ENCODE measurements at places on chromosomes 2 and 18.
A peak's percentile ranks its signal among the peaks of the same experiment; 100 is the strongest.

GRCh38 chr2:144832048-144832447, 312.1 kb upstream of the ZEB2 start:
- no peak for DNase-seq

- no peak for DNase-seq
Measured at GRCh38 chr2:48860380-48860779, 104.9 kb upstream of the LHCGR start.

DNA sequence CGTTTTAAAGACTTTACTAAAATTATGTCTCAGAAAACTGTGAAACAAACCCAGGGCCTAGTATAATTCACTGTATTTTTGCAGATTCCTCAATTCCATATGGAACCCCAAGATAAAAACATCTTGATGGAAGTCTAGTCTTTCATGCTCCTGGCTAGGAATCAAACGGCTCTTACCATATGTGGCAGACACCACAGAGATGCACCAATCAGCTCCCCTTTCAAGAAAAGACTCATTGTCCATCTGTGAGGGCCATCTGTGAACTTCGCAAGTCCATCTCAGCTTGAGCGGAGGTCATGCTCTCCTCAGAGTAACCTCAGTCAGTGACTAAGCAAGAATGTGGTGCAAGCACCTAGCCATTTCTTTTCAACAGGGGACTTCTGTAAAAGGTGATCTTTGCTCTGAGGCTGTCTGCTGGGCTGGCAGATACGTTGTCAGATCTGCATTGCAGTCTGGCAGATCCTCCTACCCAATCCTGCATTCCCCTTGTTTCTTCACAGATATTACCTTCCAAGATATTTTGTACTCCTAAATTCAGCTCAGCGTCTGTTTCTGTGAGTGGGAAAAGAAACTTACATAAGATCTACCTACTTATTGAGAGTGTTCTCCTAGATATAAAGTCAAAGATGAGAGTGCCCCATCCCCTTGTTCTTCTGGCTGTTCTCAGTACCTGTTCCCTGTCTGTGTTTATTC, 419.3 kb downstream of the SPAG16 start:
- no peak for DNase-seq

DNA sequence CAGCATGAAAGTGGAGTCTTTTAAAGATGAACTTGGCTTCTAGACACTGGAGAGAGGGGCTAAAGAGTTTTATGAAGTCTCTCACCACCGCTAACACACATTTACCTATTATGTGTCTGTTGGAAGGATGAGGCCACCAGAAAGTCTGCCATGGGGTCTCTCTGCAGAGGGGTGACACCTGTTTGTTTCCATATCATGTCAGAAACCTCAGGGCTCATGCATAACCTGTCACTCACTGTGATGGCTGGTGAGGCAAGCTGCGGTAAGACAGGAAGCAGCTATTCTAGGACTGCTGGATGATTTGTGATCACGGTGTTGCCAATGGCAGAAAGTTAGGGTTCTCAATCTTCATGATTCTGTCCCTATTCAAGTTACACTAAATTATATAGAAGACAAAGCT, 60.8 kb upstream of the DNMT3A start:
- no peak for DNase-seq

DNA sequence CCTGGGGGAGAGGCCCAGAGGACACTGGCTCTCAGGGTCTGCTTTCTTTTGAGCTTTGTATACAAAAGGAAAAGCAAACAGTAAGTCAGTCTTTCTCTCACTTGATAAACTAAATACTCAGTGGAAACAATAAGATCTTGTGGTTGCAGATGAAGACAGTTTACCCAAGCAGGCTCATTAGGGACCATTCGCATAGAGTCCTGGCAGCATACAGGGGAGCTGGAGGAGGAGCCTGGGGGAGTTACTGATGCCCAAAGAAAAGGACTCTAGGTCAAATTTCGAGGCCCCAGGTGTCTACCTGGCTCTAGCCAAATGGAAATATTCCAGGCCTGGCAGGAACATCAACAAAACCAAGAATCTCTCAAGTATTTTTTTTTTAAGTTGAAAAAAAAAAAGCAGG, 225.3 kb downstream of the CNTNAP5 start:
- DNase-seq: no peak

DNA sequence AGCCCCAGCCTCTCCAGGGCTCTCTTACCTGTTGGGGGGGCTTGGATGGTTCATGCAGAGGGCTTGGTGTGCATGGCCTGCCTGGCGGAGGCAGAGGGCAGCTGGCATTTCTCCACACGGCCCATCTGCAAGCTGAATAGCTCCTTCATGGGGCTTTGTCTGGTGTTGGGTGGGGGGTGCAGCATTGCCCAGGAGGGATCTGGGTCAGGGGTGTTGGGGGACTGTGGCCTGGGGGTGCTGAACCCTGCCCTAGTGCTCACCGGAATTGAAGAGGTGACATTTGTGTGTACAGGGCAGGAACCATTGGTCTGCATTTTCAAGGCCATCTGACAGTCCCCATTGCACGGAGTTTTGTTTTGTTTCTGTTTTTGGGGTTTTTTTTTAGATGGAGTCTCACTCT, 58.8 kb upstream of the HAAO start:
- no peak for DNase-seq

DNA sequence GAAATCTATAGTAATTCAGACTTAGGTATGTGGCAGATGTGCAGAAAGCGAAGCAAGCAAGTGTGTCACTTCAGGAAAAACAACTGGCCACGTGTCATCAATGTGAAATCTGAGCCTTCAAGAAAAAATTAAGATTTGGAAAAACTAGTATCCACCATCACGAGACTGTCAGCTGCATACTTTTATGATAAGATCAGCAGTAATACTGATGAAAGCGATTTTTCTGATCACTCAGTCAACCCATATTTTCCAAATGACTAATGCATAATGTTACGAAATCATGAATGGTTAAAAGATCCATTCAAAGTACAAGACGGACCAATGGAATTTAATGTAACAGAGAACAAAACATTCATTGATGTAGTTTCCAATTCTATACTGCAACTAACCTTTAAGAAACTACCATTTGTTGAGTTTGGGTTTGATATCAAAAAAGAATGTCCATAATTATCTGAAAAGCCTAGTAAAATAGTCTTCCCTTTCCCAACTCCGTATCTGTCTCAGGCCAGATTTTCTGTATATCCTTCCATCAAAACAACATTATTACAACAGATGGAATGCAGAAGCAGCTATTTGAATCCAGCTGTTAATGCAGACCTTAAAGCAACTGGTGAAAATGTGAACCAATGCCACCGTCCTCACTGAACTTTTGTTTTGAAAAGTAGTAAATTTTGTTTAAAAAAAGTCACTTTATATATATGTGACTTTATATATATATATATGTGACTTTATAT, 17.0 kb upstream of the BCL2 start:
- peak; percentile 81 for DNase-seq

DNA sequence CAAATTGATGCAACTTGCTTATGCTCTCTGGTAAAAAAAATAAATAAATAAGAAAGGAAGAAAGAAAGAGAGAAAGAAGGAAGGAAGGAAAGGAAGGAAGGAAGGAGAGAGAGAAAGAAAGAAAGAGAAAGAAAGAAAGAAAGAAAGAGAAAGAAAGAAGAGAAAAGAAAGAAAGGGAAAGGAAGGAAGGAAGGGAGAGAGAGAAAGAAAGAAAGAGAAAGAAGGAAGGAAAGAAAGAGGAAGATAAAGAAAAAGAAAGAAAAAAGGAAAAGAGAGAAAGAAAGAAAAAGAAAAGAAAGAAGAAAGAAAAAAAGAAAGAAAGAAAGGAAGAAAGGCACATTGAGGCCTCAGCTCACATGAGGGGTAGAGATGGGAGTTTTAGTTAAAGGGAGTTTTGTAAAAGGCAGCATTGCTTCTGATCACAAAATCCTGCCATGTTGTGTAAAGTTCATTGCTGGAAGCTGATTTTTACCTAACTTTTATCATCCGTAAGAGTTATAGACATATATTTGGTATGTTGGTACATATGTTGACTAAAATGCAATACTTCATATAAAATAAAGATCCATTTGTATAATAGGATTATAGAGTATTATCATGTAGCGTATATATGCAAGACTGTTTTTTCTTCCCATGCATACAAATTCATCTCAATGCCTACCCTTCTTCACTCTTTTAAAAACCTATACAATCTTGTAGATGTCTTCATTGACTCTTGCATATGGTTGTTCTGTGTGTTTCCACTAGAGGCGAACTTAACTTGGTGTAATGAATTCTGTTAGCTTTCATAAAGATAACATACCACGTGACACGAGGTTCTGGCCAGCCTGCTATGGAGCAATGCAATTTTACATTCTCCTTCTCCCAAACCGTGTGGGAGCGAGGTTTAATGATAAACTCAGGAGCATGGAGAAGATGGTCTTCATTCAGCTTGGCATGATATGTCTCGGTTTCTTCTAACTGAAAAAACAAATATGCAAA, 32.8 kb downstream of the MYOM1 start:
- no peak for DNase-seq

GRCh38 chr2:220341014-220341413, 713.6 kb downstream of the SLC4A3 start:
- DNase-seq: no peak

GRCh38 chr2:150081775-150082481, 405.5 kb downstream of the RND3 start:
- no peak for DNase-seq

DNA sequence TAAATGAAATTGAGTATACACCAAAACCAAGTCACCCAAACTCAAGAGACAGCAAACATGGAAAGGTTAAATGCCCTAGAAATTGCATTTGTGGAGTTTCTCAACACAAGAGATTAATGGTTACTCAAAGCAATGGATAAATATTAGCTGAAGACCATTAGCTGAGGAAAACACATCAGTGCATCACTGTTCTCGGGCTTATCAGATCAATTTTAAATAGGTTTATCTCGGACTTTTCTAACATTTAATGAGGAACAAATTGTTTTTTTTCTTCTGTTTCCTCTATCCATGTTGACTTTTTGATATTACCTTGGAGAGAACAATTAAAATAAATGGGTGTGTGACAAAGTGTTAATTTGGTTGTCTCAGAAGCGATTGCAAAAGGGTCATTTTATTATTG, 105.4 kb upstream of the PIK3C3 start:
- DNase-seq: no peak

- no peak for DNase-seq
Measured at GRCh38 chr18:66438711-66439536, 165.0 kb downstream of the CDH19 start.

- DNase-seq: no peak
Measured at GRCh38 chr2:1367601-1368000, 45.7 kb upstream of the TPO start.

GRCh38 chr18:37476182-37476581, 89.4 kb downstream of the CELF4 start:
- DNase-seq: no peak

GRCh38 chr2:64727013-64727767, 73.5 kb upstream of the SERTAD2 start:
- no peak for DNase-seq

GRCh38 chr2:232666051-232666805, 30.9 kb upstream of the GIGYF2 start:
- DNase-seq: no peak

GRCh38 chr2:85435981-85436835, 17.7 kb downstream of the SH2D6 start:
- no peak for DNase-seq

DNA sequence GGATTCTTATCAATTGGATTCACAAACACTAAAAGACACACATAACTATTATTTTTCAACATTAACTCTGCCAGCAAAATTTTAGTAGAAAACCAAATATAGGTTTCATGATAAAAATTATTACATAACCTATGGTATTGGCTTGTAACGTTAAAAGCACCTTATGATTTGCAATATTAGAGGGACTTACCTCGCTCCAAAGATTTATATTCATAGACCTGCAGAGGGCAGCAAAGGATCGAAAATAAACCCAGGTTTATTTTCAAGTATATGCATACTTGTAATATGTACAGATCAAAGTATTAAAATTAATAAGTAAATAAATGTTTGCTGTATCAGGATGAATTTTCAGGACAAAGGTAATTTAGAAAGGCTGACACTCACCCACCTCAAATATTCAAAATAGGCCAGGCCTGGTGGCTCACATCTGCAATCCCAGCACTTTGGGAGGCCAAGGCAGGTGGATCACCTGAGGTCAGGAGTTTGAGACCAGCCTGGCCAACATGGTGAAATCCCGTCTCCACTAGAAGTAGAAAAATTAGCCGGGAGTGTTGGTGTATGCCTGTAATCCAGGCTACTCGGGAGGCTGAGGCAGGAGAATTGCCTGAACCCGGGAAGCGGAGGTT, 45.3 kb downstream of the LRPPRC start:
- peak; percentile 43 for DNase-seq

- no peak for DNase-seq
Measured at GRCh38 chr2:134178138-134178877, 75.6 kb upstream of the MGAT5 start.

GRCh38 chr2:28929581-28929980, 35.1 kb downstream of the WDR43 start:
- DNase-seq: no peak

- no peak for DNase-seq
Measured at GRCh38 chr18:36155851-36156757, 26.4 kb downstream of the ELP2 start.

GRCh38 chr2:67065046-67065445, 332.1 kb upstream of the ETAA1 start:
- DNase-seq: no peak

DNA sequence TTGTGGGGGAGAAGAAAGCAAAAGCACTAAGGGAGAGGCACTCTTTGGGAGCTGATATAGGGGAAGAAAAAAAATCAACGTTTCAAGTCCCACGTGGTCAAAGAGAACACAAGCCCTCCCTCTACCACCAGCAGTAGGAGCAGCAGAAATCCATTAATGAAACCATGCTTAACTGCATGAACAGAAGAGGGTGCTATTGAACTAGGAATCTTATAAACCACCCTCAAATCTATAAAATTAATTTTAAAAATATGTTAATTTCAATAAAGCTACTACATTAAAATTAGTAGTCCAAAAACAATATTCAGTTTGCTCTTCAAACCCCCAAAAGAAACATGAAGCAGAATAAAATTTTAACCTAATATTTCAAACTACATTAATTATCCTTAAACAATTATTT, 147.8 kb downstream of the TMEM18 start:
- DNase-seq: no peak
